ENCODE measurements at places on chromosomes 1 and 21.

DNA sequence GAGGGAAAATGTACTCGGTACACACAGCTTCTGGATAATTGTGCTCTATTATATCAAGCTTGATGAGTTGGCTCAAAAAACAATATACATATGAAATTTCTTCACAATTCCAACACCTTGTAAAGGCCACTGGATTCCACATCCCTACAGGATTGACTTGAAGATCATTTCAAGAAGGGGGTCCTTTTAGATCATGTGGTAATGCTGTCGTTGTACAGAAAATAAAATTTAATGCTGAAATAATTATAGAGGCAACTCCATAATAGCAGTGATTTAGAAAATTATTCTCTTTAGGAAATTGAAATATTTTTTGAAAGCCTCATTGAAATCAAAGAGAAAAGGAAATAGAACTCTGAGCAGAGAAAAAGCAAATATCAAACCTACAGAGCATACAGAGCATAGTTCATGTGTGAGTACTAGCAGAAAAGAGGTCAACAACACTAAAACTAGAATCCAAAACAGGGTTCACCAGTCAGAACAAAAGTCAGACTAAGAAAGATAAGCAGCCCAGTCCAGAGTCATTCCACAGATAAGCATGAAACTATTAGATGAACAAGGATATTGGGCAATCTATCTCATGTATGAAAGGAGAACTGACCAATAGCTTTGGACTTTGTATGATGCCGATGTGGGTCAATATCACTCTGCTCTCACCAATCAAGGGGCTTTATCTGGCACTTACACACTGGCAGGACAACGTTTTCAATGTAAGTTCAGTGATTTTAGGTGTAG, 79.5 kb upstream of the PALMD start:
- no peak for DNase-seq

- no peak for DNase-seq
Measured at GRCh38 chr1:211609120-211610024, 30.4 kb upstream of the SLC30A1 start.

GRCh38 chr1:86915737-86916235, 1.4 kb downstream of the HS2ST1 start:
- no peak for DNase-seq

- DNase-seq = no peak
Measured at GRCh38 chr1:32413507-32414185, 19.4 kb upstream of the BSDC1 start.

- no peak for DNase-seq
Measured at GRCh38 chr1:198788561-198789064, 149.8 kb downstream of the PTPRC start.

GRCh38 chr1:100556181-100556580, 18.2 kb downstream of the GPR88 start:
- DNase-seq = no peak

GRCh38 chr1:225479996-225480720, 52.3 kb upstream of the LBR start:
- DNase-seq = no peak

DNA sequence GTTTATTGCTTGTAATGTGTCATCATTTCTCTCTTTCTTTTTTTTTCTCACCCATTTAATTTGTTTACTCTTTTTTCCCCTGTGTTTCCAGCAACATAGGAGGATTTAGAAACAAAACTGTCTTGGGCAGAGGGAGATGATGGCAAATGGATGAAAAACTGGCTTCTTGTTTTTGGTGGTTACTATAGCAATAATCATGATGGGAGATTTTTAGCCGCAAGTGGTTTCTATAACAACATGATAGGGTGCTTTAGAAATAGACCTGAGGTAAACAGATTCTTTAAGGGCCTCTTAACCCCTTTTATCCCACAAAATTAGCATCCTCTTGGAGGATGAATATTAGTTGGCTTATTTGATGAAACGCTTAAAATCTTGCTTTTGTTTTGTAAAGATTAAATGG, 51.6 kb downstream of the CRB1 start:
- no peak for DNase-seq

GRCh38 chr1:198211696-198212095, 54.9 kb downstream of the NEK7 start:
- no peak for DNase-seq

- DNase-seq = no peak
Measured at GRCh38 chr1:153680120-153680403, 1.6 kb downstream of the NPR1 start.

DNA sequence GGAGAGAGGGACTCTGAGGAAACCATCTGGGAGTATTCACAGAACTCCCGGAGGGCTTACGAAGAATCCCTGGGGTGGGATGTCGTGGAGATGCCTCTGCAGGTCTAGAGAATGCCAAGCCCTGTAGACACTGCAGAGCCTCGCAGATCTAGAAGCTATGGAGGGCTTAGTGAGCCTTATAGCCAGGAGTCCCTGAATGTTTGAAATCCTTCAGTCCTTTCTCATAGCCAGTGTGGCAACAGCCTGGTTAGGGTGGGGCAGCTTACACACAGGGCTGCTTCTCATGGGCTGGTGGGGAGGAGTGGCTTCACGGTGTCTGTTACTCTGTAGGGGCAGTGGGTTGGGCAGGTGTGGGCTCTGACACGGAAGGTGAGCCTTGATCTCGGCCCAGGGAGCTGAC, 44.2 kb upstream of the KDM4A start:
- no peak for DNase-seq

- no peak for DNase-seq
Measured at GRCh38 chr1:203666609-203667008, 40.0 kb downstream of the ATP2B4 start.

DNA sequence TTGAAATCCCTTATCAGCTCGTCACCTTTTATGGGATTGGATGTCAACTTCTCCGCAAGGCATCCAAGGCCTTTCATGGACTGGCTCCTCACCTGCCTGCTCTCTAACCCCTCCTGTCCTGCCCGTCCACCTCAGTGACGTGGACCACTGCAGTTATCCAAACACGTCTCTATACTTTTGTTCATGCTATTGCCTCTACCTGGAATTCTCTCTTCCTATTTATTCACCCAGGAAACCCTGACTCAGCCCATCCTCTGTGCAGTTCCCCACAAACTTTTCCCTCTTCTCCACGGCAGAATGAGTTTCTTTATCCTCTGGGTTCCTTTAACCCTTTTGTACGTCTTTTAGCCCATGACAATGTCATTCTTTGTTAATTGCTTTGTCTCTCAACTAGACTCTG, 5.1 kb upstream of the UTP25 start:
- no peak for DNase-seq

DNA sequence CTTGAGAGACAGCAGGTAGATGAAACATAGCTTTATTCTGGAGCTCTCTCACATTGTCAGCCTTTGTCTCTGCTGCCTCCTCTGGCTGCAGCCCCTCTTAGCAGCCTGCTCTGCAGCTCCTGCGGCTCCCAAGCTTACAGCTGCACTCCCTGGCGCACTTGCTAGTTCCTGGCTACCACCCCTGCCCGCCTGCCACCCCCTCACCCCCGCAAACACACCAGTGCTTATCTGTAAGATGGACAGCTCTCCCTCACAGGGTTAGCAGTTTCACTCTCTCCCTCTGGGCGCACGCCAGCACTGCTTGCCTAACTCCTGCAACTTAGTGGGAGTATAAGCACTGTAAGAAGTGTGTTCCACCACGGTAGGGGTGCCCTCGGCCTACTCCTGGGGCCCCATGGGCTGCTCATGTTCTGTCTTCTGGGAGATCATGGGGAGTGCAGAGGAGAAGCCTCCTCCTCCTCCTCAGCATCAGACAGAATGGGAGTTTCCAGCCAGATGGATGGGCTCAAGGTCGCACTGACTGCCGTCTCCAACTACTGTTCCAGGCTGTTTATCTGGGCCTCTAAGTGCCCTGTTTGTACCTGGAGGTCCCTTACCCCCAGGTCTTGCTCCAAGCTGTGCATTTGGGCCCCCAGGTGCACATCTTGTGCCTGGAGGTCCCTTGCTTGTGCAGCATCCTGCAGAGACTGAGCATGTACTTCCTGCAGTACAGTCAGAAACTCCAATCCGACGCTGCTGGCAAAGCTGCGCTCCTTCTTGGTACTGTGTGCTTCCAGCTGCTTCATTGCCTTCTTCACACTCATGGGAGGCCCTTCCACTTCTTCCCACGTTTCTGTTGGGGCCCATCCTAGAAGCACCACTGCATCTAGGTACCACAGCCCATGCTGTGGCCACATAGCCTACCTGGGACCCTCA, 1388.1 kb downstream of the AMY1C start:
- DNase-seq = no peak

DNA sequence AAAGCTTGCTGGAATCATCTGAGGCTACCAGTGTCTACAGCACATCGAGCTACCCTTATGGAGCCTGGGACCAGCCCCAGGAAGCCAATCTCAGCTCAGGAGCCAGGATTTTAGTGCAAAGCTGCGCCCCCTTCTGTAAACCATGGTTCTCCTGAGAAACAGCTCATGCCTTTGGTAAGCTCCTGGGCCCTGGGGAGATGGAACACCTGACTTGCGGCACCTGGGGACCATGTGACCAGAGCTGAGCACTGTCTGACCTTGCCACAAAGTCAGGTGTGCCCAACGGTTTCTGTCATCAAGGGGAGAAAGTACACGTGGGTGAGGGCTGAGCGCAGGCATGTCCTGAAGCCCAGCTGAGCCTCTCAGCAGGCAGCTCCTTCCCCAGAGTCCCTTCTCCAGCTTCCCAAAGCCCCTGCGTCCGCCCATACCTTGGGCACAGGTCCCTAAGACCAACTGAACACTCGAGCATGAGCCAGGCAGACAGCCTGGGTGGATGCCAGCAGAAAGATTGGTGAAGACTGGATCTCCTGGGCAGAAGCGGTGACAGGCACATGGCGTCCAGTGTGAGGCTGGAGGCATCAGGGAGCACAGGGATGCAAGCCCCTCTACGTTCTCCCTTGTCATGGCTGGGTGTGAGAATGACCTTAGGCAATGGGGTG, 57.9 kb upstream of the TENT5B start:
- DNase-seq = no peak

DNA sequence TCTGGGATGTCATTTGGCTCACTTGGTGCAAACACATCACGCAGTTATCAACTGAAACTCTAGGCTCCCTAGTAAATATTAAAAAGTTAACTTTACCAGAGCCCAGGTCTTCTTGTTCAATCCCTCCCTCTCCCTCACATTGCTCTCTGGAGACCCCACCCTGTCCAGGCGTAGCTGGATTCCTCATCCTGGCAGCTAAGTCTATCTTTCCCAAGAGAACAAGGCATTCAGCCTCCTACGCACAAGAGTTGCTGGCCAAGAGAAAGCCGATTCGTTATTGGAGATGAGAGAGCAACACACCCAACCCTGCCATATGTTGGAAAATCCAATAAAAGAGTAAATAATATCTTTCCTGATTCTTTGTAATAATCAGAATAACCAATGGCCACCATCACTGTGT, 117.9 kb downstream of the SLC30A10 start:
- DNase-seq = no peak

DNA sequence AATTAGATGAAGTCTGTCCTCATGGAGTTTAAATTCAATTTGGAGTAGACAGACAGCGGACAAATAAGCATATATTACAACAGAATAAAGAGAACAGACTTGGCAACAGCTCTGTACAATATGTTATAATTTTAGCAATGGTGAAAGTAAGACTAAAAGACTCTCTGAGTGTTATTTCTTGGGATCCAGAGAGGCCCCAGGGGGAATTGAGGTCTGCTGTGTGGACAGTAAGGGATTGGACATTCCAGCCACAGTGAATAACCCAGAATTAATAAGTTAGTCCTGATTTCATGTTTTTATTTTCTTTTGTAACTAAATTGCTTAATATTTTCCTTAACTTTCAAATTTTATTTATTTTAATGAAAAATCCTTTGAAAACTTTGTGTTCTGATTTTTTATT, 101.7 kb downstream of the PATJ start:
- no peak for DNase-seq
